ENCODE measurements at places on chromosomes 3 and 15. TPM values are rescaled to one million over a fixed set of nuclear protein-coding genes. Genes with fewer than 3 reads are reported as not detected.

DNAH1 gene
- 3.7 TPM for total RNA-seq

SLC2A2 gene
- total RNA-seq = not detected

LEKR1 gene
- 0.18 TPM for total RNA-seq

DLEC1 gene
- total RNA-seq = 0.81 TPM

WDR49 gene
- total RNA-seq = 0.92 TPM

BCL2A1 gene
- total RNA-seq = 0.25 TPM

BSN gene
- 2.8 TPM for total RNA-seq
